ENCODE measurements at places on chromosomes 16 and 17. TPM values are rescaled to one million over a fixed set of nuclear protein-coding genes. Genes with fewer than 3 reads are reported as not detected.

Gene CORO1A
- total RNA-seq: 22.0 TPM

DNA sequence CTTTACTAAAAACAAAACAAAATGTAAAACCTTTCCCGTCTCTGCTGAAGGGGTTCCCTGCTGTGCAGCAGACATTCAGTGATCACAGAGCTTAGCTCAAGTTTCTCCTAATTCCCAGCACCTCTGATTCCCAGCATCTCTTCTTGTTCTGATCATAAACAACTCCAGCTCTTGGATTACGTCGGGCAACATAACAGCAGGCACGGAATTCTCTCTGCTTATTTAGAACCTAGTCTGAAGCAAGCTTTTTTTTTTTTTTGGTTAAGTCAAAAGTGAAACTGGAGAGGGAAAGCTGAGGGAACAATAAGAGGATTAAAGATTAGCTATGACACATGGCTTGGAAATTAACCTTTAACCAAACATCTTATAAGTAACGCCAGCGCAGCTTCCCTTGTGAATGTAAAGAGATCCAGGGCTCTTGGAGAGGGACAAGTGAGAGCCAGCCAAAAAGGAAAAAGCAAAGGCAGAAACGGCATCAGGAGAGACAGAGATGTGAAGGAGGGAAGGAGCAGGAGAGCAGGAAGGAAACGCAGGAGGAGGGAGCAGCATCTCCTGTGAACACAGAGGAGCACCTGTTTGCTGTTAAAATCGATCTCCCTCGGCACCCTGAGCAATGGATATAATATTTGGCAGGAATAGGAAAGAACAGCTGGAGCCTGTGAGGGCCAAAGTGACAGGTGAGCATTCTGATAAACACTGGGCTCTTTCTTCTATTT, at the start of gene BCO1:
BCO1 (plus strand) TSS at position 394 of the 716 bp plus-strand sequence; CDS start at position 614, 220 bp downstream.
- DNase-seq: no peak

Gene PAQR4
- total RNA-seq: 18.3 TPM

- no peak for DNase-seq
Measured at GRCh38 chr16:24718967-24719521, 10.4 kb upstream of the TNRC6A start.

DNA sequence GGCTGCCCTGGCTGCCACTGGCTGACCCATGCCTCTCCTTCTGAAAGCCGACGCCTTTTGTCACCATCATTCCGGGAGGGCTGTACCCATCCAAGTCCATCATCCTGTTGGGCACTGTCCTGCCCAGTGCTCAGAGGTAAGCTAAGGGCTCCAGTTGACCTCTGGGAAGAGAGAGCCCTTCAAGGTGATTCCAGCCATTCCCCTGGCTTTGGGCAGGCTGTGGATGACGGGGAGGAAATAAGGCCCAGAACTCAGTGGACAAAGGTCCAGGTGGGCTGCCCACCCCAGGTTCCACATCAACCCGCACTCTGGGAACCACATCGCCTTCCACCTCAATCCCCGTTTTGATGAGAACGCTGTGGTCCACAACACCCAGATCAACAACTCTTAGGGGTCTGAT, 45.8 kb downstream of the NOS2 start:
- no peak for DNase-seq
